IMR-90 (cell line): ENCODE measurements at places on chromosomes 7 and 10. TPM values are rescaled to one million over a fixed set of nuclear protein-coding genes. Genes with fewer than 3 reads are reported as not detected.
A peak's percentile ranks its signal among the peaks of the same experiment; 100 is the strongest.

The MYL10 gene
- total RNA-seq = not detected in 2 replicates

DNA sequence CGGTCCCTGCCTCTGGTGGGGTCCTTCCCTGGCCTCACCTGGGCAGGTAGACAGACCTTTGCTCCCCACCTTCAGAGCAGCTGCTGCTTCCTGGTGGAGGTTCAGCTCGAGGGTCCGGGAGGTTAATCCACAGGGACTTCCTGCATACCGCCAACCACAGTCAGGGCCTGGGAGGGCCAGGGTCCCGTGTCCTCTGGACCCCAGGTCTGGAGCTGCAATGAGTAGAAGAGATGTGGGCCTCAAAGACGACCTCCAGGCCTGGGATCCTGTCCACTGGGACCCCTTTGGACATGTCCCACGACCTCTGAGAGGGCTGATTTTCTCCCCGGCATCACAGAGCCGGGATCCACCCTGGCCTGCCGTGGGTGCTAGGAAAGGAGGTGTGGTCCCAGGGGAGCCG lies 223.3 kb upstream of the TCERG1L start:
- no peak for DNase-seq

The ASB13 gene
- 6.3 and 6.4 TPM in 2 replicates for total RNA-seq

- no peak for DNase-seq
These were observed 102.2 kb upstream of the RET start for GRCh38 chr10:42974693-42975002.

GRCh38 chr7:38318803-38319416 lies 45.5 kb upstream of the TARP start:
- DNase-seq = peak; percentile 81
